ENCODE measurements at places on chromosomes 12 and 14.
A peak's percentile ranks its signal among the peaks of the same experiment; 100 is the strongest.

DNA sequence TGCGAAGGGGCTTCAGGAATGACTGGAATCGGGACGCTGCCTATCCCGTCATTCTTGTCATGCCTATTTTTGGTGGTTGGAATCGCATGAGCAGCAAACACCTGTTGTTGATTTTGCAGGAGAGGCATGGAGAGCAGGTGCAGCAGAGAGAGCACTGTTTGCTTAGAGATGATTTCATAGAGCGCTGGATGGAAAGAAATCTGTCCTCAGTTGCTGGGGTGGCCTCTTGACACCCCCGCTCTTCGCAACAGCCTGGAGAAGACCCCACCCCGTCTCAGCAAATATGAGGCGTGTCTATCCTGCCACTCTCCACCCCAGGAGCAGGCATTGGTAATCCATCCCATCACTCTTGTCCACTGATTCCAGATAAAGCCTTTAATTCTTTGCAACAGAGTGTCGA lies 19.3 kb upstream of the NCOR2 start:
- no peak for DNase-seq

DNA sequence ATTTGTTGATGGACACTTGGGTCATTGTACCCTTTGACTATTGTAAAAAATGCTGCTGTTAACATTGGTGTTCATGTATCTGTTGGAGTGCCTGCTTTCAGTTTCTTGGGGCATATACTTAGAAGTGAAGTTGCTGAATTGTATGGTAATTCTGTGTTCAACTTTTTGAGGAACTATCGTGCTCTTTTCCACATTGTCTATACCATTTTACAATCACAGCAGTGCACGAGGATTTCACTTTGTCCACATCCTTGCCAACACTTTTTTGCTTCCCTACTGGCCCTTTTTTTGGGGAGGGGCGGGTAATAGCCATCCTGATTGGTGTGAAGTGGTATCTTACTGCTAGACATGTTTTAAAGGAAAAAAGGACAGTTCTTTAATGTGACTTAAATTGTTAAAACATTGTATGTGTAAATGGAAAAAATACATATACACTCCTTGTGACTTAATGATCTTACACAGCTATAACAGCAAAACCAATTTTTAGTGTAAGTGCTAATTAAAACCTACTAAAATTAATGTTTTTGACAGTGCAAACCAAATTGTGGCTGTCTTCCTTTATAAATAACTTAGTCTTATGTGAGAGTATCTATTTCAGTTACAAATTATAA lies 52.7 kb downstream of the WNK1 start:
- DNase-seq: peak; percentile 67

GRCh38 chr12:112170971-112171596 lies 45.7 kb downstream of the TRAFD1 start:
- DNase-seq: no peak

DNA sequence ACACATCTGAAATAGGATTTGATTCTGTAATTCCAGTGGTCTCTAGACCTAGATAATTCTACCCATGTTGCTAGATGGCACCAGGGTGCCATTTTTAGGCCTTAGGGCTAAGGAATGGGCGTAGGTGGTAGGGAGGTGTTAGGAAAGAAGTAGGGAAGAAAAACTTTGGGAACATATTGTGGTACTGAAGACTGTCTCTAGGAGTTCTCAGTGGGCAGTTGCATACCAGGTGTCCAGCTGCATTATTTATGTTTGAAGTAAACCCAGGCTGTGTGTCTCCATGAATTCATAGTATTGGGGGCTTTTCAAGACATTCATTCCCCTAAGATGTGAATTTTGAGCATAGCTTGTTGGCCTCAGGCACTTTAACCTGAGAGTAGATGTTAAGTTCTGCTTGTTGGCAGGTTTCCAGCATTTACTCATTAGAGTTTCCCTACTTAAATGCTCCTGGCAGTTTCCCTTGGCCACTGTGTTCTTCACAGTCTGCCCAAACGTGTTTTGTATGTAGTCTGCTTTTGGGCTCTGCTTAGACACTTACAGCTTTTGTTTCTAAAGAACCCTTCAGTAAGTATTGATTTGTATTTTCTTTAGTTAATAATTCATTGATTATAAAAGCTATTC lies 31.5 kb upstream of the CCT2 start:
- no peak for DNase-seq

DNA sequence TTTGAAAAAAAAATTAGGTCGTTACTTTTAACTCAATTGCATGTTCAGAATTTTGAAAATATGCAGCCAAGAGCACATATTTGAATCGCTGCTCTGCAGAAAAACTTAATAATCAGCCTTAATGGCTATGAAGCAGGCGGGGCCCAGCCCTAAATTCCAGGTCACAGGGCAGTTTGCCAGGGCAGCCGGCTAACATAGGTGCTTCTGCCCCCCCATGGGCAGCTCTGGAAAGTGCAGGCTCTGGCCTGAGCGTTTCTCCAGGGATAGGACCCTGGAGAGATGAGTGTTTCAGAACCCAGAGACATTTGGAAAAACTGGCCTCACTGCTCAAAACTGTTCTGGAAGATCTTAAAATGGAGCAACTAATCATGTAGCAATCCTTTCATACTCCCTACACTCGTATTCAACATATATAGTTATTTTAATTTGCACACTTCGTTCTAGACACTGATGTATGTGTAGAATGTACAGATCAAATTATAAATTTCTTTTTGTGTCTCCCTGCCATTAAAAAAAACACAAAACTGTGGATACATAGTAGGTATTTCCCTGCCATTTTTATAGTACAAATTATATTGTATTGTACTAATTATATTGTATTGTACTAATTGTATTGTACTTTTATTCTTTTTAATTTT lies 26.0 kb upstream of the PTGR2 start:
- peak; percentile 70 for DNase-seq

- peak; percentile 39 for DNase-seq
Observed at GRCh38 chr12:69254046-69254445, 14.7 kb downstream of the CPSF6 start.

DNA sequence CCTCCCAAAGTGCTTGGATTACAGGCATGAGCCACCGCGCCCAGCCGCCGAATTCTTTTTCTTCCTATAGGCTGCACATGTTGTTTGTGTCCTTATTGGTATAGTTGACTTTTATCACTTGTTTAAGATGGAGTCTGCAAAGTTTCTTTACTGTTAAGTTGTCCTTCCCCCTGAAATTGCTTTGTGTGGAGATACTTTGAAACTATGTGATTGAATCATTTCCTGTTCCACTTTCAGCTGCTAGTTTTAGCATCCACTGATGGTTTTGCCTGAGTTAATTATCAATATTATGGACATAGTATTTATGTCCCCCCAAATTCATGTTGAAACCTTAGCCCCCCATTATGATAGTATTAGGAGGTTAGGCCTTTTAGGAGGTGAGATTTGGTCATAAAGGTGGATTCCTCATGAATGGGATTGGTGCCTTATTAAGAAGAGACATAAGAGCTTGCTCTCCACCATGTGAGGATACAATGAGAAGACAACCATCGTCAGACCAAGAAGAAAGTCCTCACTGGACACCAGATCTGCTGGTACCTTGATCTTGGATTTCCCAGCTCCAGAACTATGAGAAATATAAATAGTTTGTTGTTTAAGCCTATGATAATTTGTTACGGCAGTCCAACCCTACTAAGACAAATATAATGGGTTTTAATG lies 34.9 kb downstream of the PPHLN1 start:
- DNase-seq: no peak

DNA sequence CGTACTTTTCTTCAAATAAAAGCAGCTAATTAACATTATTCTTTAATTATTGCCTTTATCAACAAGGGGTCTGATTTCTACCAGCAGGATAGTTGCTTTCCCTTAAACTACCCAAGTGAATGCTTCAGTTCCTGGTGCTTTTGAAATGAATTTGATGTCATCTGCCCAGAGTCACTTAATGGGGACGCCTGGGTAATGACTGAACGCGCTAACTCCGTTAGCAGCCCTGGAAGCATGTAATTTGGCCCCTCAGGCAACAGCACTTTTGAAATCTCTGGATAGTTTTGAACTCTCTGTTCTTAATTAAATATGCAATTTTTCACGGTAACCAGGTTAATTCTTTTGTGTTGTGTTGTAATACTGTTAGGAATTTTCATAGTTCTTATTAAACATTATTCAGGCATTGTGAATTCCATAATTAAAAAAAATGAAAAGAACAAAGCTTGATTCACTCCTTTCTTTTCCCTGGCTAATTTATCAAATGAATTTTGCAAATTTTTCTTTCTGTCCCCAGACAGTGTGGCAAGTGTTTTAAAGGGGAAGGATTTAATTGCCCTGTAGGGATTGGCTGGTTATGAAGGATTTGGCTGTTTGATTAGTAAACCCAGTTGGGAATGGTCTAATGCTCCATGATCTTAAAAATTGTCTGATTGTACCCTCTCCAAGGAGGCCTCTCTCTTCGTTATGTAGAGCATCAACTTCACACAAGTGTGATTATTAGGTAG lies 137.5 kb upstream of the MYL2 start:
- no peak for DNase-seq

GRCh38 chr14:100160534-100160916 lies 1.1 kb upstream of the DEGS2 start:
- DNase-seq: no peak
